ENCODE measurements at places on chromosomes 3 and 15.

DNA sequence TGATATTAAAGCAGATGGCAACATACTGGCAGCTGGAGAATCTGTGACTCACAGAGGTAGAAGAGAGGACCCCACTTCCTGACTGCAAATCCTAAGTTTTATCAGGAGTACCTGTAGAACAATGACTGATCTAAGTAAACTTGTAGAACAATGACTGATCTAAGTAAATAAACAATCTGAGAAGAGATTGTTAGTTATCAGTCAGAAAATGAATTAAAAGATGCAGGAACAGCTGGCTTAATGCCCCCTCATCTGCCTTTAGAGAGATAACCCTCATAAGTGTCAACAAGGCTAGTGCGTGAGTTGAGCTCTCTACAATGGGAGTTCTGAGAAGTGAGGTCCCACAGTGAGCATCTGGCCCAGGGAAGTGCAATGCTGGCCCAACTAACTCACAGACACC lies 14.6 kb downstream of the ACAD11 start:
- DNase-seq, result no peak

DNA sequence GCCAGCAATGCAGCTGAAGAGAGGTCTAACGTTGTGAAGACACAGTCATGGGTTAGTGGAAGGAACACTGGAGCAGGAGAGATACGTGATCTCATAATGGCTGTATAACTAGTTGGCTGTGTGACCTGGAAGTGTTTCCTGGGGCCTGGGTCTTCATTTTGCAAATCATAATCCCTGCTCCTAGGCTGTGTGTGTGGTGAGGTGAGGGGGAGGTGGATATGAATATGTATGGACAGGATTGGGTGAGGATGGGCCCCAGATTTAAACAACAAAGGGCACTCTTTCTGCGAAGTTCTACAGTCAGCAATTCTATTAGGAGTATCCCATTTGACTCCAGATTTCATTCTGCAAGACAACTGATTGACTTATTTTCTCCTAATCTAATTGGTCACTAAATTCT lies 41.3 kb downstream of the ANKRD28 start:
- DNase-seq, result no peak

- no peak for DNase-seq
These were observed 76.8 kb downstream of the TIGIT start for GRCh38 chr3:114370537-114371174.

- peak; percentile 90 for DNase-seq
These were observed 1.4 kb upstream of the ROBO2 start for GRCh38 chr3:77038468-77038929.

DNA sequence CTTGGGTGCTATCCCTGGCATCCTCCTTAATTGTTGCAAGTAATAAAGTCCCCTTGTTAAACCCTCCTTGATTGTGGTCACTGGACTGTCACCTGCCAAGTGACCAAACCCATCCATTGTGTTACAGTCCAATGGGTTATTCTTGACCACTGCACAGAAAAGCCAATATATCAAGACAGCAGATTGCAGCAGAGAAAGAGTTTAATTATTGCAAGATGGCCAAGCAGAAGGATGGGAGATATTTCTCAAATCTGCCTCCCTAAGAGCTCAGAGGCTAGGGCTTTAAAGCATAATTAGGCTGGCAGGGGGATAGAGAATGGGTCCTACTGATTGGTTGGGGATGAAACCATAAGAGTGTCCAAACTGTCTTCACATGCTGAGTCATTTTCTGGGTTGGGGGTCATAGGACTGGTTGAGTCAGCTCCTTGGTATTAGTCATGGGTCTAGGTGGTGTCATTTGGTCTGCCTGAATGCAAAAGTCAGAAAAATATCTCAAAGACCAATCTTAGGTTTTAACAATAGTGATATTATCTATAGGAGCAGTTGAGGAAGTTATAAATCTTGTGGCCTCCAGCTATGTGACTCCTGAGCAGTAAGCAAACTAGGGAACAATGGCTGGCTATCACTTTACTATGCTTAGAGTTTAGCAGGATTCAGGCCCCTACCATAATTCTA lies 19.1 kb upstream of the XYLB start:
- DNase-seq, result no peak

- DNase-seq, result no peak
These were observed 6.0 kb downstream of the SNRPA1 start for GRCh38 chr15:101288905-101289513.

- no peak for DNase-seq
These were observed 66.6 kb upstream of the LARS2 start for GRCh38 chr3:45321607-45322391.

DNA sequence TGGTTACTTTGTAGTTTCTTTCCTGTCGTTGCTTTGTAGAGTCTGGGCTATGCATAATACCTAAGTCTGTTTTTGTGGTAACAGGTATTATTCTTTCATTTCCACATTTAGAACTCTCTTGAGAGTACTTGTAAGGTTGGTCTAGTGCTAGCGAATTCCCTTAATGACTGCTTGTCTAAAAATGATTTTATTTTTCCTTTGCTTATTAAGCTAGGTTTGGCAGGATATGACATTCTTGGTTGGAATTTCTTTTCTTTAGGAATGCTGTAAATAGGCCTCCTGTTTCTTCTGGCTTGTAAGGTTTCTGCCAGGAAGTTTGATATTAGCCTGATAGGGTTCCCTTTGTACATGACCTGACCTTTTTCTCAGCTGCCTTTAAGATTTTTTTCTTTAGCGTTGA lies 70.1 kb upstream of the SGO1 start:
- DNase-seq, result peak; percentile 11

GRCh38 chr3:89105503-89105902 lies 1.9 kb upstream of the EPHA3 start:
- DNase-seq, result no peak

- DNase-seq, result no peak
These were observed 27.1 kb downstream of the HDAC11 start for GRCh38 chr3:13507247-13507569.

GRCh38 chr15:29887721-29888120 lies 65.5 kb upstream of the TJP1 start:
- DNase-seq, result no peak

DNA sequence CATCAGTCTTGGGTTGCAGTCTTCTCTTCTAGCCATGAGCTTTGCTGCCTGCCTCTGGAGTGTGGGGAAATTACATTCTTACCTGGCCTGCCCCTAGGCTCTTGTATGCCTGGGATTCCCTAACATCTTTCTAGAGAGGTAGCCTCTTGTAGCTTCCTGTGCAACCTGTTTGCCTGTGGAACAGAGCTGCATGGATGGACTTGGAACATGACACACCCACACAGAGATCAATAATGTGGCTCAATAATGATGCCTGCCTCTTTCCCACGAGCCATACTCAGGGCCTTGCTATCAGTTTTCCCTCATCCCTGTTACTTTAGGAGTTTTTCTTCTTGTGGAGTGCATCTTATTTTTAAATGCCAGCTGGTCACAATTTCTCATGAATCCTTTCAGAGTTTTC lies 11.4 kb downstream of the CHCHD6 start:
- DNase-seq, result no peak

GRCh38 chr3:106830334-106830733 lies 546.9 kb upstream of the CCDC54 start:
- no peak for DNase-seq

DNA sequence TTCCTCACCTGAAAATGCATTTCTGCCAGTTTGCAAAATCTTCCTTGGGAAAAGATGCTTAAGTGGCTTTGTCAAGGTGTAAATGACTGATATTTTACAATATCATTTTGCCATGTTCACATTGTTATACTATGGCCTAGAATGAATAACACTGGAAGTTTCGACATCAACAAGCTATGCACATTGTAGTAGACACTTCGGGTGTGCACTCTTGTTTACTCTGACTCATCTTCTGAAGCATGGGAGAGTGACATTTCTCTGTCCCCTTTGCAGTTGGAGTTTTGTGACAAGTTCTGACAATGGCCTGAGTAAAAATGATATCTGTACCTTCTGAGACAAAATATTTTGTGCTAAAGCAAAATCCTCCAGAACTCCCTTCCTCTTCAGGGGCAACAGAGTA lies 567.0 kb upstream of the RGMA start:
- DNase-seq, result no peak

DNA sequence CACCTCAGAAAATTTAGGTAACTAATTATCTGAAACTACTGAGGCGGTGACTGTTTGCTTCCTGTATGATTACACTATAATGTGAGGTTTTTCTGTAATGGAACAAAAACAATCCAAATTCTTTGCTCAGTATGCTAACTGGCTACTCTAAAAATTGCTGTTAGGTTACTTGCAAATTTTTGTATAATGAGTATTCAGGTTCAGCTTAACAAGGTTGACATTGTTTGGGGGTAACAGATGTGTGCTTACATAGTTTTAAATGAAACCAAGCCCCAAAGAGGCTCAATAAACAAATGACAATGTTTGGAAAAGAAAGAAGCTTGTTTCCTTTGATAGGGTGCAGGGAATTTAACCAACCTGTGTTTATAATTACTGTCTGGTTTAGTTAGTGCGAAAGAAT lies 414.5 kb upstream of the MDFIC2 start:
- DNase-seq, result no peak

GRCh38 chr3:128803307-128803706 lies 76.1 kb upstream of the ACAD9 start:
- no peak for DNase-seq

GRCh38 chr3:64351713-64352638 lies 126.7 kb upstream of the PRICKLE2 start:
- DNase-seq, result no peak

DNA sequence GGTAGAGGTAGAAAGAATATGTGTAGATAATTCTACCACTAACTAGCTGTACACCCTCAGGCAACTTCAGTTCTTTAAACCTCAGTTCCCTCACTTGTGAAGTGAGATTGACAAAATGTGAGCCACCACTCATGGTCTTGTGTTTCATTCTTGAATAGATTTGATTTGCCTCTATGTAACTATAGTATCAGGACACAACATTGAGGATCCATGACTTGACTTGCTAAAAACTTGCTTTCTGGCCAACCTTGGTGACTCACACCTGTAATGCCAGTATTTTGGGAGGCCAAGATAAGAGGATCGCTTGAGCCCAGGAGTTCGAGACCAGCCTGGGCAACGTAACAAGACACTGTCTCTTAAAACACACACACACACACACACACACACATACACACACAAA lies 115.8 kb upstream of the FLNB start:
- DNase-seq, result no peak

GRCh38 chr3:117761703-117762620 lies 1052.4 kb downstream of the TUSC7 start:
- no peak for DNase-seq

DNA sequence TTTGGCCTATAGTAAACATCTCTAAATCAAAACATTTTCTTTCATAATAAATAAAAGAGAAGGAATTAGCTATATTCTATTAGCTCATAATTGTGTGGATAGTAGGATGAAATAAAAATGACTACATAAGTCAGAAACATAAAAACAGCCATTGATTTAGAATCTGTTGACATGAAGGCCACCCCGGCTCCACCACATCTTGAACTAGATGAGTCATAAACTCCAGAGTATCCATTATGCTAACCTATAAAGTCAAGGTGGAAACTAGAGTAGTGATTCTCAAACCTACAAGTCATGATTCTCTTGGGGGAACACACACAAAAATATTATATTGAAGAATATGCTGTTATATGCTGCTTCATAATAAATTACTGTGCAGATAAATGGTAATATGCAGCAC lies 831.0 kb downstream of the TUSC7 start:
- no peak for DNase-seq

GRCh38 chr15:20348900-20349773 lies 192.5 kb downstream of the GOLGA6L6 start:
- no peak for DNase-seq

DNA sequence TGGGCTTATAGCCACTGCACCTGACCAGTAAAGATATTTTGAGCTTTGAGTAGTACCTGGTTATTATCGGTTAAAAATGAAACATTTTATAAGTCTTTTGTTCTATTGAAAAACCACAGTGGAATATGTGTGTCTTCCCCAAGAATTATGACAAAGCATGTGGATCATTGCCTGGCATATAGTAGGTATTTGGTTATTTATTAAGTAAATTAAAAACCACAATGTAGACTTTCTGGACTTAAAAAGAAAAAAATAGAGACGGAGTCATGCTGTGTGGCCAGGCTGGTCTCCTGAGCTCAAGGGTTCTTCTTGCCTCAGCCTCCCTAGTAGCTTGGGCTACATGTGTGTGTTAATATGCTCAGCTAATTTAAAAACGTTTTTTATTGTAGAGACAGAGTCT lies 43.5 kb downstream of the UBE2E2 start:
- no peak for DNase-seq

DNA sequence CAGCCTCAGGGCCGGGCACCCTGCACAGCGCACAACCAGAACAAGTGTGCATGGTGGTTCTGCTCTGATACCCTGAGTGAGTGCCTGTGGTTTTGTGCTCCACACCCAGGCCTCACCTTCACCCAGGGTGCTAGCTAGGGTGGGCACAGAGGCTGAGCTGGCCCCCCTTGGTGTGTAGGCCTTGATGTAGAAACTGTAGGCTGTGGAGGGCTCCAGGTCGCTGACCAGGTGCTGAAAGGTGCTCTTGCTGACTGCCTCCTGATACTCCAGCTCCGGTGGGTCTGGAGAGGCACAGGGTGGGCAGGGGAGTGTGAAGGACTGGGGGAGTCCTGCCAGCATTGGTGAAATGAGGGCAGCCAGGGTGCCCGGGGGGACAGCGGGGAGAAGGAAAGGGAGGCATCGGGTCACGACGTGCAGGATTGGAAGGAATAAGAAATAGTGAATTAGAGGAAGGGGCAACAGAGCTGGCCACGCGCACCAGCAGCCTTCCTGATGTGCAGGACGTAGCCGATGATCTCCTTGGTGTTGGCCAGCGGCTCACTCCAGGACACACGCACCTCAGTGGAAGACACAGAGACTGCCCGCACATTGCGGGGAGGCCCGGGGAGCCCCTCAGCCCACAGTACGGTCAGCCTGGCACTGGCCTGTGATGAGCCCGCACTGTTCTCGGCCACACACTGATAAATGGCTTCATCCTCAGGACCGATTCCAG lies 26.6 kb downstream of the RNU5B-1 start:
- DNase-seq, result no peak

GRCh38 chr15:73753250-73754130 lies at the start of gene INSYN1:
TSS of gene INSYN1 (minus strand) at chr15:73753351. CDS start at chr15:73751130, 2,221 bp downstream.
- no peak for DNase-seq
